ENCODE measurements at places on chromosomes 7 and 10. TPM values are rescaled to one million over a fixed set of nuclear protein-coding genes. Genes with fewer than 3 reads are reported as not detected.

The MET gene
- total RNA-seq: 156 TPM

The KLF14 gene
- total RNA-seq: not detected

DNA sequence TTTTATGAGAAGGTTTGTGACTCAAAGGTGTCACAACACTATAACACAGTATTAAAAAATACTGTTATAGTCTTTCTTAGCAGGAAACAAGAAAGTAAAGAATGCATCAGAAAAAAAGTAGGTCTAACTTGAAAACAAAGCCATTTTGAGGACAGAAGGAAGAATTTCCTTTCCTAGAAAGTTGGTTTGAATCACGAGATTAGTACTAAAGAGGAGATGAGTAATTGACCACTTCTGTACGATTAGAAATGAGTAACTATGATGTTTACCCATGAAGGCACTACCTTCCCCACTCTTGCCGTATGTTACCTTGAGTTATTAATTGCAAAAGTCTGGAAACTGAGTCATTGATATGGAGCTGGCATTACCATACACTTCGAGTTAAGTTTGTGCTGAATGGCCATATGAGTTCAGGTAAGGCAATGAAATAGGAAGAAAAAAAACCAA, 65.2 kb downstream of the FAM185A start:
- peak; percentile 97 for DNase-seq

DNA sequence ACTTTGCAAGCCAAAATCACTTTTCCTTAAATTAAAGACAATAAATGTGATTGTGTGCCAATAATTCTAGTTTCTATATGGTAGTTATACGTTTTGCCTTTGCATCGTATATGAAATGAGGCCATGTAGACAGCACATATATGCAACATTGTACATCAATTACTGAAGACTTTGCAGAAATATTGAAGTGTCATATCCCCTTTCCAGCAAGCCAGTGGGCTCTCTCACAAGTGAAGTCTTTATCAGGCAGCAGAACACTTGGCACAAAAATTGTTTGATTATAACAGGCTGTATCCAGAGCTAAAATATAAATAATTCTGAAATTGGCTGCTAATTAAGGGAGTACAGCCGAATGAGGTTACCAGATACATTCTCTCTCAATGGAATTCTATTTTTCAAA, 588.6 kb upstream of the SEMA3D start:
- no peak for DNase-seq

- DNase-seq: no peak
Observed at GRCh38 chr10:98416606-98417388, 1.8 kb upstream of the PYROXD2 start.

DNA sequence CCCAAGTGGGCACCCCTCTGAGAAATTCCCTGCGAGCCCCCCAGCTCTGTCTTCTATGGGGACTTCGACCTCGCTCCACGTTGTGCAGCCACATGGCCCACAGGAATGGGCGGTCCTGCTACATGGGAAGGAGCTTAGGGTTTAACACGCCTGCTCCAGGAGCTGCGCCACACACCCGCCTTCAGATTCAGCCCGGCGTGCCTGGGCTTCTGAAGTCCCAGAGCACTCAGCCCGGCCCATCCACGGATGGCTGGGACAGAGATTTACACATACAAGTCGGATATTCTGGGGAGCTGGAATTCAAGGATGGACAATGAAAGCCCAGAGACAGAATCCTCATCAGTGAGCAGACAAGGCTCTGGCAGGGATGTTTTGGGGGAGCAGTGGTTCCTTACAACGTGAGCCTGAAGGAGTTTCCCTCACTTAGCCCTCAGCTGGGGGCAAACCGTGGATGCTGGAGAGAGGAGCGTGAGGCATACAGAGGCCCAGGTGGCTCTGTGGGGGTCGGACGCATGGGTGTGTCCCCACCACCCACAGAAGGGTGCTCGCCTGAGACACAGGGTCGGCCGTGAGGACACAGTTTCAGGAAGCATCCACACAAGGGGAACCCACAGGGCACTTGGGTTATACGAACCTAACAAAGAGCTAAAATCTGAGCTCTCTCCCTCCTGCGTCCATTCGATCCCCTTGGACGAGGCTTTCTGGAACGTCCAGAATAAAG, 372.9 kb downstream of the DNAJB6 start:
- DNase-seq: no peak

- DNase-seq: no peak
Observed at GRCh38 chr7:155377071-155377837, 79.6 kb downstream of the INSIG1 start.

GRCh38 chr7:138919911-138920310, 61.3 kb downstream of the KIAA1549 start:
- no peak for DNase-seq

DNA sequence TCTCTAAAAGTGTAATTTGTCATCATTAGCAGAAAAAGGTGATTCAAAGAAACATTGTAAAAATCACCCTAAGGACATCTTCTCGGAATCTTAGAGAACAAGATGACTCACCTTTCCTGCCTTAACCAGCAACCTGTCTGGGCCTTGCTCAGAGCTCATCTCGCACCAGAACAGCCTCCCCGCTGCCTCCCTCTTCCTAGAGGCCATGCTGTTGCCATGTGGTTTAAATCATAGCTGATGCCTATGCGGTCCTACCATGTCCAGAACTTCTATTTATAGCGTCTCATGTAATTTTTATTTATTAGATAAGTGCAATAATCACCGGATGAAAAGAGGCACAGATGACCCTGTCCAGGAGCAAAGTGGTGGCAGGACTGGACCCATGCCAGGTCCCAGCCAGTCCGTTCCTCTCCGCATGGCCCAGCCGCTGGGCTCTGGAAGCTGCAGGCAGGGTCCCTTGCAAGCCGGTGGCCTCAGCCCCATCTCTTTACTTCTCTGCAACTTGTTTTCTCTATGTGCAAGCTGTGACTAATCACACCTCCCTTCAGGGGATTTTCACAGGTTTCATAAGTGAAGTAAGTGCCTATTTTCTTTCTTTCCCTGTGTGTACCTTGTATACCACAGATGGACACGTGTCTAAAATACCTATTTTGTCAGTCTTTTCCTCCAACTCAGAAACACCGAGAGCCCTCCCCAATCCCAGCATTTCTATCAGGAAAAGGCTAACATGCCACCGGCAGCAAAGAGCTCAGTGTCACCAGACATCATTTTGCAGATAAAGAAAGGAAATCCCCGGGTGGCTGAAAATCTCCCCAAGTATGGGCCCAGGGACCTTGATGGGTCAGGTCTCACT, 27.1 kb downstream of the KLF6 start:
- peak; percentile 98 for DNase-seq

DNA sequence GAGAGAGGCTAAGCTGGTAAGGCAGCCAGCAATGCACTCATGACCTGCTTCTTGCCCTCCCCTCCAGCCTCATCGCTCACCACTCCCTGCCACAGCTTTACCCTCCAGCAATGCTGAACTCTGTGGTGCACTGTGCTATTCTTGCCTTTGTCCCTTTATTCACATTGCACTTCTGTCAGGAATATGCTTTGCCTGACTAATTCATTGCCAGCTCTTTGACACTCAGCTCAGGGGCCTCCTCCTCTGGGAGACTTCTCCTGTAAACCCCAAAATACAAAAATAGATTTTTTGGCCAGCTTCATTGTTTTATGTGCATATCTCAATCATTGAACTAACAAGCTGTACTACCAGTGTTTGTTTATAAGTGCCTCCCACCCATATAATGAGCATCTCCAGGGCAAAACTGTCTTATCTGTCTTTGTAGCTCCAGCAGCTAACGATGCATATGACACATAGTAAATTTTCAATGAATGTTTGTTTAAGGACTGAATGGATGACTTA, 8.2 kb downstream of the CNNM1 start:
- no peak for DNase-seq

DNA sequence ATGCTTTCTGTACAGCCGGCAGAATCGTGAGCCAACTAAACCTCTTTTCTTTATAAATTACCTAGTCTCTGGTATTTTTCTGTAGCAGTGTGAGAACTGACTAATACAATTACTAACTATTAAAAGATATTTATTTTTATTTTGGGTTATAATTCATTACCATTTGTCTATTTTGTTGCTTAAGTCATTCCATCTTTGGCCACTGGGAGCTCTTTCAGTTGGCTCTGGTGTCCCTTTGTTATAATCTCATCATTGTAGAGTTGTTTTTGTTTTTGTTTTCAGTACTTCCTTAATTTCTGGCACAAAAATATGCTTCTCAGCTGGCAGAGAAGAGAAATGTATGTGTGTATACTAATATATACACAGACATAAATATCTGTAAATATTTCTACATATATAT, 807.9 kb upstream of the MBL2 start:
- DNase-seq: no peak
